ENCODE measurements at places on chromosomes 7 and 10.

GRCh38 chr10:33410096-33410859, 75.8 kb upstream of the NRP1 start:
- no peak overlapping the region for H3K27ac ChIP-seq
- peaks cover 51% of the 10 kb centered on the region for H3K27me3 ChIP-seq
- no peaks in the 10 kb centered on the region for H3K4me1 ChIP-seq
- no peaks in the 10 kb centered on the region for H3K36me3 ChIP-seq
- no peak for DNase-seq
- H3K4me3 ChIP-seq = no peak overlapping the region

DNA sequence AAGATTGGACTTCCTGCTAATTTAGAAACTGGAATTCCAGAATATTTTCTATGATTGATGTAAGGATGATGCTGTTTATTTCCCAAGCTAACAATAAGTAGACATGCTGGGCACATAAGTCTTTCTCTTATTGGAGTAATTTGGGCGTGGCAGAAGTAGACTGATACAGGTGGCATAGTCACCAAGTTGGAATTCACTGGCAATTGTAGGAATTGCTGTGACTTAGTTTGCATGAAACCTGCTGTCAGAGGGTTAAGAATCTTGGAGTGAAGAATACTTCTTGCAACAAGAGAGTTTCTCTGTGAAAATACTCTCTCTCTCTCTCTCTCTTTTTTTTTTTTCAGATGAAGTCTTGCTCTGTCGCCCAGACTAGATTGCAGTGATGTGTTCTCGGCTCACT, 569.7 kb downstream of the REEP3 start:
- H3K4me1 ChIP-seq = no peaks in the 10 kb centered on the region
- no peak overlapping the region for H3K4me3 ChIP-seq
- H3K36me3 ChIP-seq = no peaks in the 10 kb centered on the region

DNA sequence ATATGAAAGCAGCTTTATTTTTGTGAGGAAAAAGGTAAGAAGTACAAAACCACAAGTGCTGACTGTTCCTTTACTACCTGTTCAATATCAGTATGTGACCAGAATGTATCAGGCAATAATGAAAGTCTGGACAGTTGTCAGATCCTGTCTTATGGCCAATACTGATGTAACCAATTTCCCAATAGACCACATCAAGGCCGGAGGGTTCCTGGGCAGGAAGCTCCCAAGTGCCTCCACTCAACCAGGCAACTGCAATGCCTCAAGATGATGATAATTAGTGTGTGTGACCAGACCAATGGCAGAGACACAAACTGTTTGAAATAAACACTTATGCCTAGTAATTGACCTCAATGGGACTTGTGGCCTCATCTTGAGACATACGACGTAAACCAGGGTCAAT, 149.4 kb upstream of the ASAH2 start:
- no peaks in the 10 kb centered on the region for H3K27me3 ChIP-seq
- DNase-seq = no peak
- peaks cover 12% of the 10 kb centered on the region for H3K36me3 ChIP-seq
- peaks cover 18% of the 10 kb centered on the region for H3K4me1 ChIP-seq

GRCh38 chr10:88386821-88387773, 196.0 kb downstream of the RNLS start:
- H3K27ac ChIP-seq = no peak overlapping the region
- H3K4me1 ChIP-seq = peaks cover 25% of the 10 kb centered on the region
- no peak overlapping the region for H3K4me3 ChIP-seq
- DNase-seq = no peak

DNA sequence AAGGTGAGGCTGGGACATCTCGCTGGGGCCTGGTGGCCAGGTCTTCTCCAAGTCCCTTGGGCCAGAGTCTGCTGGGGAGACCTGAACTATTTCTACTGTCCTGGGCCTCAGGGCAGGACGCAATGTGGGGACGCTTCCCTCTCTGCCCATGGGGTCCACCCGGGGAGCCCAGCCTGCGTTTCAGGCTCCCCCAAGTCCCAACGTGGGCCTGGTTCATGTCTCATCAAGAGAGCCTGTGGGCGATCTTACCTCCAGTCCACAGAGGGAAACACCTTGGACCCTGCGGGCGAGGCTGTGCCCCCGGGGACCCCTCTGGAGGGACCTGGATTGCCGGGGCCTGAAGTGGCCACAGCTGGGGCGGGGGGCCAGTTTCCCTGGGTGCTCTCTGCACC, 91.7 kb downstream of the DNAJB6 start:
- no peak overlapping the region for H3K27ac ChIP-seq
- H3K36me3 ChIP-seq = no peaks in the 10 kb centered on the region
- H3K4me3 ChIP-seq = no peak overlapping the region

DNA sequence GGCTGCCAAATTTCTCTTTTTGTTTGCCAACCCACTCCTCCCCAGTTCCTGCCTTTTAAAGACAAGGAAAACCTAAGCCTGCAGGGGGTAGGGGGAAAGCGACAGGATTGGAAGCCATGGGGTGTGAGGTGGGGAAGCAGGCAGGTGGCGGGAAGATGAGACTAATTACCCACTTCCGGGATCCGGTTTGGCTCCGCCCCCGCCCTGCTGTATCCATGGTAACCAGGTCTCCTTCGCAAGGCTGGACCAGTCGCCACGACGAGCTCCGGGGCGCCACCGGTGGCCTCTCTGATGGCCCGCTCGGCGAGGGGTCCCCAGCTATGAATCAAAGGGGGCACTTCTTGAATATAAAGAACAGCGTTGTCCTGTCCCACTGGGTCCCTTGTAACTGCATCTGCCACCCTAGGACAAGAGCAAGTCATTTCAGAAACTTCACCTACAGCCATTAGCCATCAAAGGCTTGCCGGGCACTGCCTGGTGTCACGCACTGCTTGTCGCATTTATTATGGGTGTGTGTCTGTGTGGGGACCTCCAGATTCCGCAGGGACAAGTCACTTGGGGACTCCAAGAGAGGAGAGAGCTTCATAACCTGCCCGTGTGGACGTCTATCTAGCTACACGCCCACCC, 55.4 kb upstream of the LMTK2 start:
- H3K4me1 ChIP-seq = peaks cover 7% of the 10 kb centered on the region
- H3K4me3 ChIP-seq = no peak overlapping the region
- peaks cover 7% of the 10 kb centered on the region for H3K27me3 ChIP-seq
- peak; percentile 62 for DNase-seq

- no peaks in the 10 kb centered on the region for H3K4me1 ChIP-seq
- no peak overlapping the region for H3K4me3 ChIP-seq
- no peaks in the 10 kb centered on the region for H3K27me3 ChIP-seq
- no peak overlapping the region for H3K27ac ChIP-seq
Measured at GRCh38 chr10:85212526-85212925, 884.1 kb downstream of the CCSER2 start.

GRCh38 chr10:108180878-108181277, 1016.4 kb upstream of the SORCS1 start:
- no peak overlapping the region for H3K27ac ChIP-seq
- DNase-seq = no peak
- no peaks in the 10 kb centered on the region for H3K4me1 ChIP-seq
- no peak overlapping the region for H3K4me3 ChIP-seq
- no peaks in the 10 kb centered on the region for H3K27me3 ChIP-seq

- H3K4me1 ChIP-seq = no peaks in the 10 kb centered on the region
- H3K4me3 ChIP-seq = no peak overlapping the region
- peaks cover 4% of the 10 kb centered on the region for H3K27me3 ChIP-seq
- no peak for DNase-seq
- no peaks in the 10 kb centered on the region for H3K36me3 ChIP-seq
- no peak overlapping the region for H3K27ac ChIP-seq
Measured at GRCh38 chr10:111916011-111916410, 267.6 kb downstream of the GPAM start.

GRCh38 chr7:77940647-77941046, 142.1 kb downstream of the PHTF2 start:
- no peak overlapping the region for H3K4me3 ChIP-seq
- H3K36me3 ChIP-seq = peaks cover 2% of the 10 kb centered on the region
- DNase-seq = no peak
- peaks cover 1% of the 10 kb centered on the region for H3K4me1 ChIP-seq

DNA sequence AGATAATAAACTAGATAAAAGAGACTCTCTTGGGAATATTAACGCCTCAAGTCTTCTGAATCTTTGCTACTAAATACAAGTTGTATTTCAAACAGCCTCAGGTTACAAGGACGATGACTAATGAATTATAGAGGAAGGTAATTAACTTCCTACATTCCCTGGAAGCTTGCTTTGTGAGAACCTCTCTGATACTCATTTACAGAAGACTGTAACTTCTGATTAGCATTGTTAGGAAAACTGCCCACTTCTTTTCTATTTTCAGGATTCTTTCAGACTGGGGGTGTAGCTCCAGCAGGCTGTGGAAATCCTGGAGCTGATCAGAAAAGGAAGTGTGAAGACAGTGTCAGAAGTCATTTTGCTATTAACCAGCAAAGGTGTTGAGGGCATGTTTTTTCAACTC, 316.7 kb upstream of the NPSR1 start:
- peaks cover 4% of the 10 kb centered on the region for H3K27me3 ChIP-seq
- H3K27ac ChIP-seq = no peak overlapping the region
- no peak for DNase-seq
- no peaks in the 10 kb centered on the region for H3K36me3 ChIP-seq
- no peak overlapping the region for H3K4me3 ChIP-seq
- no peaks in the 10 kb centered on the region for H3K4me1 ChIP-seq
